ENCODE measurements at places on chromosomes 11 and 22.

- DNase-seq, result no peak
These were observed 31.2 kb downstream of the GAB2 start for GRCh38 chr11:78386215-78386941.

GRCh38 chr22:38965614-38966379, 8.4 kb downstream of the APOBEC3A start:
- DNase-seq, result no peak

DNA sequence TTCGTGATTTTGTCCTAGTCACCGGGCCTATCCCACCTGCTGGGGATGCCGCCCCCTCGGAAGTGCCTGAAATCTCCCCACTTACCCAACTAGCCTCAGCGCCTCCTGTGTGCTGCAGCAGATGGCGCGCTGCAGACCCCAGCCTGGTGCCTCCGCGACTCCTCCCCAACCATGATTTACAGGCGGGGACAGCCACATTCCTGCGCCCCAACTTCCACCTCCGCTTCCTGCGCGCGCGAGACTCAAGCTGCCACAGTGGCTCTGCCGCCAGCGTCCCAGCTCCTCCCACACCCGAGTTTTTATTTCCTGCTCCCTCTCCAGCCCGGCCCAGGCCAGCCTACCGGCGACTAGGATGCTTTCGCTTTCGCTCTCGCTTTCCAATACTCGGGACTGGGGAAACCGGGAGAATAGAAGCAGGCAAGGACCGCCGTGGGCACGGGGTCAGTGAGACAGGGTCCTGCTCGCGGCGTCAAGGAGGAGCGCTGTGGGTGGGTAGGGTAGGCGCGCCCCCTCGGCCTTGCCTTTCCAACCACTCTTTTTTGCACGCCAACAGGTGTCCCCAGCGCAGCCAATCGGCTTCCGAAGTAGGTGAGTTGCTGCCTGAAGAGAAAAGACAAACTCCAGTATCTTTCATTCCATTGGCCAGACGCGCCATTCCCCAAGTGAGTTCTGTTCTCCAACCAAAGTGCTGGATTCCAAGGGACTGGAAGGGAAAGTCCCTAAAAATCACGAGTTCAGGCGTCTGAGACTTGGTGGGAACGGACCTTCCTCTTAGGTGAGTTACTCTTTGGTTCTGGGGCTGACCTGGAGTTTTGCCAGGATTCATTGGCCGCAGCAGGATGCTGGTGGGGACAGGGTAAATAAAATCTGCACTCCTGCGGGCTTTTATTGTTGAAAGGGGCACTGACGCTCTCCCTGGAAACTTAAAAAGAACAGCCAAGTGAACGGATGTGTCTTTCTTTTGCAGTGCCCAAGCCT, at the start of gene FAM111A:
Gene FAM111A, plus strand, starts transcription at position 327 of the 978 bp plus-strand sequence. CDS start 6,017 bp downstream, outside the sequence.
- peak; percentile 96 for DNase-seq

DNA sequence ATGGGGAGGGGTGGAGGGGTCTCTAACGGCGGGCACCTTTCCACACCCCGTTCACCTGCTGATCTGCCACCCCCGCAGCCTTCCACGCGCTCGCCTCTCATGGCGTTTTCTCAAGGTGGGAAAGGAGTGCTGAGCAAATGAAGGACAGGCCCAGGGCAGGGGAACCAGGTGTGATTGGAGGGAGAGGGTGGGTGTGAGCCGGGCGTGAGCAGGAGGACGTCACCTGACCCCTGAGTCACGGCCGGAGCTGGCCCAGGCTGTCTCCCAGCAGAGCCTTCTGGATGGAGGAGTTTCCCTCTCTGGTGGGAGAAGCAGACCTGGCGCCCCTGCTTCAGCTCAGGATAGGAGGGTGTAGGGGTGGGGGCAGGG, 14.0 kb upstream of the ARHGAP8 start:
- no peak for DNase-seq

GRCh38 chr11:48154151-48154550, 62.5 kb upstream of the OR4B1 start:
- DNase-seq, result no peak

GRCh38 chr11:2382129-2382517, 5.0 kb downstream of the CD81 start:
- no peak for DNase-seq

DNA sequence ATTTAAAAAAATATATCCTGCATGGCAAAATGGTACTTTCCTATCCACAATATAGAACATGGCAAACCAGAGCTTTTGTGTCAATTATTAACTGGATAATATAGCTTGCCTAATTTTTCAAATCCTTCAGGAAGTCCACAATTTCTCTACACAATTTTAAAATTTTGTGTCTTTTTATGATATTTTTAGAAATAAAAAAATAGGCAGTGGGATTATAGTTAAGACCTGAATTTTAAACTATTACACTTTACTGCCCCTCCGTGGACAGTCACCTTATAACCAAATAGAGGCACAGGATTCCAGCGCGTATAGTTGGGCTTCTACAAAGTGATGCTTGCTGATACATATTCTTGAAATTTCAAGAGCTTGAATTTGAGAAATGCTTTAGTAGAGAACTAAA, 2.1 kb upstream of the DMC1 start:
- DNase-seq, result peak; percentile 70

- peak; percentile 74 for DNase-seq
These were observed 33.2 kb downstream of the SPATA19 start for GRCh38 chr11:133811850-133812685.

DNA sequence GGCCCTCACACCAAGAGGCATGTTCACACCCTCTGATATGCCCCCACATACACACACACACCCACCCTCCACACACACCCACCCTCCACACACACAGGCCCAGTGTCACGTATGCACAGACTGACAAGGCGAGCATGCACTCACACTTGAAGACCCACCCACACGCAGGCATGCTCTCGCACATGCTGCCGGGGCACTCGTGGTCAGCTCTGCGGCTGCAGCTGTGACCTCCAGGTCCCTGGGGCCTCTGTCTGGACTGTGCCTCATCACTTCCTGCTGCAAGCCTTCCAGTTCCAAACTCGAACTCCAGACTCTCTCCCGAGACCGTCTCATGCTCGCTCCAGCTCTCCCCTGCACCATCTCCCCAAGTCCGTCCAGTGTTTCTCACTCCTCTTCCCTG, 9.5 kb downstream of the DCHS1 start:
- peak; percentile 96 for DNase-seq

- DNase-seq, result no peak
These were observed 958 bp upstream of the TUT1 start for GRCh38 chr11:62592146-62592815.

DNA sequence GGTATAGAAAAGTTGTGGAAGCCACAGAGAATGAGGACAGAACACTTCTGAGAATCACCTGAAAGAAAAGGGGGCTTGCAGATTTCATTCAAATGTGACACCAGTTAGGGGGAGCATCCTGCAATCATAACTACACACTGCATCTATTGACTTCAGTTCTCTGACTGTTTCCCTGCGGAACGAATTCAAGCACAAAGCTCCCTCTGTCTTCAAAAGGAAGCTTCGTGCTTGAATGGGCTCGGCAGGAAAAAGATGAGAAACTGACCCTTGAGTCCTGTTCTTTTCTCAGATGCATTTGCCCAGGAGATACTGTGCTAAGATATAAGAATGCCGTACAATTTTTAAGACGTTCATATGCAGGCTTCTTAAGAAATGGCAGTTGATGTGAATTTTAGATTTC, 2000.4 kb upstream of the RAG2 start:
- peak; percentile 6 for DNase-seq

GRCh38 chr22:41242396-41243117, 1.8 kb upstream of the CHADL start:
- DNase-seq, result no peak

GRCh38 chr11:118074091-118074685, 2.7 kb upstream of the TMPRSS4 start:
- no peak for DNase-seq

DNA sequence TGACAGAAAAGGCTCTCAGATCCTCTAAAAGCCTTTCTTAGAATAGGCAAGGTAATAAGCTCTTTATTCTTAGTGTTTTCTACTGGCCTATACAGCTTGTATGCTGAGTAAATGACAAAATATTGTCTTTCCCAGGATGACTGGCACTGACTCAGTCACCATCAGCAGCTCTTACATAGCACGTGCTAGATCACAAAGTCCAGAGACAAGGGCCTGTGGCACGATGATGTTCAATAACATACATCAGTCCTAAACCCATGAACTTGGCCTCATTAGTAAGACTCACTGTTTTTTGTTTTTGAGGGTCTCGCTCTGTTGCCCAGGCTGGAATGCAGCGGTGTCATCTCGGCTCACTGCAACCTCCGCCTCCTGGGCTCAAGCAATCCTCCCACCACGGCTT, 42.7 kb downstream of the CELF1 start:
- no peak for DNase-seq

DNA sequence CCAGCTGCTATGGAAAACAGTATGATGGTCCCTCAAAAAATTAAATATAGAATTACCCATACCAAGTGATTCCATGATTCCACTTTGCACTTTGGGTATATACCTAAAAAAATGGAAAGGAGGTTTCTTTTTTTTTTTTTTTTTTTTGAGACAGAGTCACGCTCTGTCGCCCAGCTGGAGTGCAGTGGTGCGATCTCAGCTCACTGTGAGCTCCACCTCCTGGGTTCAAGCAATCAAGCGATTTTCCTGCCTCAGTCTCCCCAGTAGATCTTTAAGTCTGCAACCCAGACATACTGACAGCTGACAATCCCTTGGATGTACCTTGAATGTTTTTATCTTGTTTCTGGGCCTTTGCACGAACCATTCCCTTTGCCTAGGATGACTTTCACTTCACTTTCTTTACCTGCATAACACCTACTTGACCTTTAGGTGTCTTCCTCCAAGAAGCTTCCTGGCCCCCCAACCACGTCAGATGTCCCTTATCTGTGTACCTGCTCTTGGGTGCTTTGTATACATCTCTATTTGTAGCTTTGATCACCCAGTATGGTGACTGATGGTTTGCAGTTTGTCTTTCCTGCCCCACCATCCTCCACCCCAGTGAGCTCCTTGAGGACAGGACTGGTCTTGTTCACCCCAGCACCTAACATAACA, 11.6 kb downstream of the UCP3 start:
- DNase-seq, result no peak

DNA sequence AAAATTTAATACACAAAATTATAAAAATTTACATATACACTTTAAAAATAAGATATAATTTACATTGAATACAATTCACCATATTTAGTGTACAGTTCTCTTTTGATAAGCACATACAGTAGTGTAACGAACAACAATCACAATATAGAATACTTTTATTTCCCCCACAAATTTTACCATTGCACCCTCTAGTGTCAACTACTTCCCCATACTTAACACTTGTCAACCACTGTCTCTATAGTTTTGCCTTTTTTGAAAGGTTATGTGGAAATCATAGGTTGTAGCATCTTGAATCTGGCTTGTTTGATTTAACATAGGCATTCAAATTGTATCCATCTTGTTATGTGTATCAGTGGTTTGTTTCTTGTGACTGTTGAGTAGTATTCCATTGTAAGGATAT, 21.3 kb upstream of the PANX1 start:
- no peak for DNase-seq

- no peak for DNase-seq
These were observed 85.2 kb upstream of the IGLL5 start for GRCh38 chr22:22802339-22802970.

GRCh38 chr11:67312187-67313021, 9.1 kb downstream of the SSH3 start:
- DNase-seq, result no peak

- peak; percentile 83 for DNase-seq
These were observed 12.7 kb downstream of the MYO18B start for GRCh38 chr22:25754527-25755202.

DNA sequence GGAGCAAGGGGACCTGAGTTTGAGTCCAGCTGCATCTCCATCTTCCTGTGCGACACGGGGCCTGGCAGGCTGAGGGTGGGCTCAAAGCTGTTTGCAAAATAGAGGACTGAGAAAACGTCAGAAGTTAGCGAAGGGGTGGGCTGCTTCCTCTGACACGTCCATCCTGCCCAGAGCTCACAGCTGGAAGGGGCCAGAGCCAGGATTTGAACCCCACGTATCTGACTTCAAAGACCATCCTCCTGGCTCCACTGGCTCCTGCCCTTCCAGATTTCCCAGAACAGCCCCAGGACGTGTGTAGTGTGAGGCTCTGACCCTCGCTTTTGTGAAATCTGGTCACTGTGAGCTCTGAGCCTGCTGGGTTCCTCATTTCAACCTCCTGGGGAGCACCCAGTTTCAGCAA, 56.3 kb downstream of the CD82 start:
- DNase-seq, result peak; percentile 25

- DNase-seq, result no peak
These were observed 615.2 kb downstream of the BRD1 start for GRCh38 chr22:49212466-49212865.

DNA sequence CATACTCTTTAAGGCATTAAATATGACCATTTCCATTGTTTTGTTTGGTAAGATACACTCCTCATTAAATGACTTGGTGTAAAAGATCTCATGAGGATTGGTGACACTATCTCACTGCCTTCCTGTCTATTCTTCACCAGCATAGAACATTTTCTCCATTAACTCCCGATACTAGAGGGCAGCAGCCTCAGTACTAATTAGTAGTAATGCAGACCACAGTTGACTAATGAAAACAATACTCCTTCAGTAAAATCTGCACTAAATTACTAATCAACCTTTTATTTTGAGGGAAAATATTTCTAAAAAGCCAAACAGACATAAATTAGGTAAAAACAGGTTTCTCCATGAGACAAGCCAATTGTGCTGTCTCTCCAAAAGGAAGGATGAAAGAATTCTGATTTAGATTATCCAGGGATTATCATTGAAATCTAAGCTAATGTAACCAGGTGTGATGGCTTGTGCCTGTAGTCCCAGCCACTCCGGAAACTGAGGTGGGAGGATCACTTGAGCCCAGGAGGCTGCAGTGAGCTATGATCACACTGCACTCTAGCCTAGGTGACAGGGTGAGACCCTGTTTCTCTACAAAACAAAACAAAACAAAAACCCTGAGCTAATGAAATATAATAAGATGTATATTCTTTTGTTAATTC, 9.4 kb downstream of the PGM2L1 start:
- peak; percentile 72 for DNase-seq

DNA sequence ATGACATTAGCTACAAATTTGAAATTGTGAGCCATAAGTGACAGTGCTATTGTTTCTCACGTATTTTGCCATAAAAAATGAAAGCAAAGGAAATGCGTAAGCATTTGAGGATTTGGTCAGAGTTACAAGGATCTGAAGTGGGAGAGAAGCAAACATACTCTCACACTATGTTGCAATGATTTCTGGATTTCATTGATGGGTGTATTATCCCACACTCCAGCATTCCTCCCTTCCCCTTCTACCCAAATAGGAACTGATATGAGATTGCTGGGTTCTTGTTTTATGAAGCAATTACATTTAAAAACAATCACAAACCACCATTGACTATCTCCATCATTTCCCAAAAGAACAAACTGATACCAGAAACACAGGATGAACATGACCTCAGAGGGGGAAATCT, 314.0 kb upstream of the CTSC start:
- DNase-seq, result no peak
